ENCODE measurements at places on chromosomes 5 and 9.

GRCh38 chr5:66207800-66208561 is 63.9 kb downstream of the SREK1 start:
- DNase-seq, result no peak

DNA sequence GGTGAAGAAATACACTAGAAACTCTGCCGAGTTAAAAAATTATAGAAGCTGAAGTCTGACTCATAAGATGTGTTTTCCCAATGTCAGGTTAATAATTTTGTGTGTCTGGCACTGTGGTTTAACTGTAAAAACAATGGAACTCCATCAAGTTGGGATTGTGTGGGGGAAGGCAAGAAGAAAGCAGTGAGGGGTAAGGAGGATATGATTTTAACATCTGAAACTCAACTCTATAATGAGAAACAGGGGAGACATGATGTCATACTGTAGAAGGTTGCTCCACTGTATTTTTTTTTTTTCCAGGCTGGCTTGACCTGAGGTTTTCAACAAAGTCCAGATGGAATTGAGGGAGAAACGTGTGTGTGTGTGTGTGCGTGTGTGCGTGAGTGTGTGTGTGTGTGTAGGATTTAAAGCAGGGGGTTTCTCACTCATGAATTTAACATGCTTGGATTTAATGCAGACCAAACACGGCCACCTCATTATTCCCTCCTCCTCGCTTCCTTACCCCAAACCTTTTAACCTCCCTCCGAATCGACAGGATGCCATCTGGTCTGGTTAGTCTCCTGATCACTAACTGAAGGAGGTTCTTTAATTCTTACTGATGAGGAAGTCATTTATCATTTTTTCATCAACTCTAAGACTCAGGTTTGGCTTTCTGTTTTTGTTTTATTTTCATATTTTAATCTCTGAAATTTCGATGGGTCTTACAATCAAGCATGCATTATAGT is 140.2 kb upstream of the LPAR1 start:
- no peak for DNase-seq

GRCh38 chr5:165333623-165334022 is 1828.2 kb downstream of the MAT2B start:
- DNase-seq, result no peak

GRCh38 chr9:124286292-124286931 is 28.7 kb downstream of the NEK6 start:
- DNase-seq, result no peak

- no peak for DNase-seq
Measured at GRCh38 chr5:101260857-101261256, 357.8 kb upstream of the ST8SIA4 start.

GRCh38 chr5:57422993-57423392 is 59.6 kb downstream of the ACTBL2 start:
- no peak for DNase-seq

DNA sequence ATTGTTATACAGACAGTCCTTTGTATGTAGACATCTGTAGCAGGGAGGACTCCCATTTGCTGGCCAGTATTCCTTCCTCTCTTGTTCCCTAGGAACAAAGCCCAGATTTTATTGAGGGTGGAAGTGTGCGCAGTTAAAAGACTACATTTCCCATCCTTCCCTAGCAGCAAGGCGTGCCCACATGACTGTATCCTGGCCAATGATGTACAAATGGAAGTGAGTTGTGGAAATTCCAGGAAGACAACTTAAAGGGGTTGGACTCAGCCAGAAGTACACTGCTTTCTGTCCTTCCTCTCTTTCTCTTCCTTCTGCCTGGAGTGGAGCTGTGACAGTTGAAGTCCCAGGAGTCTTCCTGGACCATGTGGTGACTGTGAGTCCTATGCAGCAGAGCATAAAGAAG is 89.0 kb downstream of the HRH2 start:
- peak; percentile 45 for DNase-seq

DNA sequence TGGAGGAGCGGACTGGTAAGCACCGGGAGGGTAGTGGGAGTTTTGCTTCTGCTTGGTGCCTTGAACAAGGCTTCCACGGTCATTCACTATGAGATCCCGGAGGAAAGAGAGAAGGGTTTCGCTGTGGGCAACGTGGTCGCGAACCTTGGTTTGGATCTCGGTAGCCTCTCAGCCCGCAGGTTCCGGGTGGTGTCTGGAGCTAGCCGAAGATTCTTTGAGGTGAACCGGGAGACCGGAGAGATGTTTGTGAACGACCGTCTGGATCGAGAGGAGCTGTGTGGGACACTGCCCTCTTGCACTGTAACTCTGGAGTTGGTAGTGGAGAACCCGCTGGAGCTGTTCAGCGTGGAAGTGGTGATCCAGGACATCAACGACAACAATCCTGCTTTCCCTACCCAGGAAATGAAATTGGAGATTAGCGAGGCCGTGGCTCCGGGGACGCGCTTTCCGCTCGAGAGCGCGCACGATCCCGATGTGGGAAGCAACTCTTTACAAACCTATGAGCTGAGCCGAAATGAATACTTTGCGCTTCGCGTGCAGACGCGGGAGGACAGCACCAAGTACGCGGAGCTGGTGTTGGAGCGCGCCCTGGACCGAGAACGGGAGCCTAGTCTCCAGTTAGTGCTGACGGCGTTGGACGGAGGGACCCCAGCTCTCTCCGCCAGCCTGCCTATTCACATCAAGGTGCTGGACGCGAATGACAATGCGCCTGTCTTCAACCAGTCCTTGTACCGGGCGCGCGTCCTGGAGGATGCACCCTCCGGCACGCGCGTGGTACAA is 556 bp downstream of the PCDHGC3 start:
- DNase-seq, result no peak

- no peak for DNase-seq
Measured at GRCh38 chr5:107935645-107936044, 264.9 kb upstream of the EFNA5 start.

All from RKO (cell line).